ENCODE measurements at places on chromosomes 12 and 14. TPM values are rescaled to one million over a fixed set of nuclear protein-coding genes. Genes with fewer than 3 reads are reported as not detected.

Gene SPRYD4
- polyA plus RNA-seq, result 2.7 TPM

Gene FGF23
- not detected for polyA plus RNA-seq

Gene SSPN
- 15.4 TPM for polyA plus RNA-seq

Gene KRT74
- polyA plus RNA-seq, result not detected

Gene LMNTD1
- polyA plus RNA-seq, result 0.54 TPM

Gene LAG3
- polyA plus RNA-seq, result 1.6 TPM

Gene SLCO1A2
- 10.8 TPM for polyA plus RNA-seq

Gene KRT82
- not detected for polyA plus RNA-seq

Gene DEGS2
- 4.3 TPM for polyA plus RNA-seq

Gene KRT72
- 0.51 TPM for polyA plus RNA-seq

Gene C14orf180
- polyA plus RNA-seq, result 0.20 TPM

Gene DPY19L2
- 45.0 TPM for polyA plus RNA-seq

Gene USP5
- 101 TPM for polyA plus RNA-seq

Gene AACS
- polyA plus RNA-seq, result 26.9 TPM

Gene ALDH1L2
- polyA plus RNA-seq, result 9.1 TPM

Gene LYZ
- 1.3 TPM for polyA plus RNA-seq

Gene AVPR1A
- polyA plus RNA-seq, result 1.1 TPM

Gene CPNE6
- 15.1 TPM for polyA plus RNA-seq

Gene FBXO21
- 81.2 TPM for polyA plus RNA-seq

Gene GPR84
- polyA plus RNA-seq, result 0.79 TPM

Gene LRRIQ1
- polyA plus RNA-seq, result 12.0 TPM

Gene NOS1
- 3.0 TPM for polyA plus RNA-seq

Gene KCNA5
- 5.8 TPM for polyA plus RNA-seq

Gene LTBR
- 17.7 TPM for polyA plus RNA-seq

Gene RGS6
- polyA plus RNA-seq, result 11.2 TPM
